Cortex of kidney (tissue), 1 donor: ENCODE measurements at places on chromosomes 6 and 20.

DNA sequence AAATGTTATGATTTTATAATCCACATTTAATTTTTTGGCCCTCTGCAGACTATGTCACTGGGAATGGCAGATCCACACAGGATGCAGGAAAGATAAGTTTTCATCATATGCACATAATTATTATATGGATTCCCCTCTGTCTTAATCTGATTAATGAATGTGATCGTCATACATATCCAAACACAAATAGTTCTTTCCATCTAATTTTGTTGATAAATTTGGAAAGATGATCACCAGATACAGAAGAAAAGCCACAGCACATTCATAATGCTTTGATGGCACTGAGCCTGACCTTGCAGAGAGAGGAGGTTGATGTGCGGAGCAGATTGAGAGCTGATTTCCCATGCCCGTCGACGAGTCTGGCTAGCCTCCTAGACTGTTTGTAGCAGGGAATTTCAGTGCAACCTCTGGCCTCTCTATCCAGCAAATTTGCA, 471.5 kb downstream of the EPM2A start:
- no peak for DNase-seq

DNA sequence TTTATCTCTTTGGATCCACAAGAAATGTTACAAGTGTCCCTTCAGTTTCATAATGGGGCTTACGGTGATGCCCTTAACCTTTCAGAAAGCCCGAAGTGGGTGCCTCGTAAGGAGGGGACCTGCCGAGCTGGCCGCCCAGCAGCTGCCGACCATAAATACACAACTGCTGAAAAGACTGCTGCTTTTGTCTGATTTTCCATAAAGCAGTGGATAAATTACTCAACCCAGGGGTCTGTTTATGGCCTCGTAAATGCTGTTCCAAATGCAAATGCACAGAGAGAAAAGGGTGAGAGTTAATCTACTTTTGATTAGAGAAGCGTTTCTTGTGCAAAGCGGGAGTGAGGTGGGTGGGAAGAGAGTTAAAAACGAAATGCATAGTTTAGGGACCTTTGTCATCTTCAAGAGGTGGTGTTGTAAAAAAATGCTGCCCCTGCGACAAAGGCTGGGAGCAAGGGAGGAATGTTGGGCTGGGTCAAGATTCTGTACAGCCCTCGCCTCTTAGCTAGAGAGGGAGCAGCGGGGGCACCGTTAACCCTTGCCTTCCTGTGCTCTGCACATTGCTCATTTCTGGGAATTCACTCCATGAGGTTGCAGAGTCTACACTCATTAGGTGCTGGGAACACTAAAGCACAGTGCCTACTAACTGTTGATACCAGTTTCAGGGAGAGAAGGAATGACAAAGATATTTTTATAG, 112.0 kb upstream of the MTHFD1L start:
- no peak for DNase-seq

DNA sequence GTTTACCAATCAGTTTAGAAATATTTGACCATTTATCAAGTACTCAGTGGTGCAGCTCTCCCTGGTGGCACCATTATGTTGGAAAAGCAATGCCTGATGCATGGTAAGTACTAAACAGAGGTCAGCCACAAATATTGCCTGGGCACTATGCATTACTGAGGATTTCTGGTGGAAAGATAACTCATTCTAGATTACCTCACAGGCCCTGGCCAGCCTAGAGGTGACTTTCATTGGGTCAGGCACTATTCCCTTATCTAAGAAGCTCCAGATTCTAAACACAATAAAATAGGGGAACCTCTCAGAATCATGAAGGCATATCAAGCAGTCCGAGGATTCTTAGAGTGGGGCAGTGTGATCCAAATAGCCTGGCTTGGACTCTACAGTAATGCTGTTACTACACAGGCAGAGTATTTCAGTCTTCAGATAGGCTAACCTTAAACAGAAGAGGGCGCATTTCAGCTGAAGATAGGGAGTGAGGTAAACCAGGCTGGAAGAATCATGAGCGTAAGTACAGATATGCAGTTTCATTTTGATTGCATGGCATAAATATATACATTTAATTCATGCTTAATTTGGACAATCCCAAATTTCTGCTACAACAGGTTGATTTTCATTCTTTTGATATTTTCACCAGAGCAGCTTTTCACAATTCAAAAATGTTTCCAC, 12.1 kb downstream of the LGSN start:
- DNase-seq: no peak

DNA sequence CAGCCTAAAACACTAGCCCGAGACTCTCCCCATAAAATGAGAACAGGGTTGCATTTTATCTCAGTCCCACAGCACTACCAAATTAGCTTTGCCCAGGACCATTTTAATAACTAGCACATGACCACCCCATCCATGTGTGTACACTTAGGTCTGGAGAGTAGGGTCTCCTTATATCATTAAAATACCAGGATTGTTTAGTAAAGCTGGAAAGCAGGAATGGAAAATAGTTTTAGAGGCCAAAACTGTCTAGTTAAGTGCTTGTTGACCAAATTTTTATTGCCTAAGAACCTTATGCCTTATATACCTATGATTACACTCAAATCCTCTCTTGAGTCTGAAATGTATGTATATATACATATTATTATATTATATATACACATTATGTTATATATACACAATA, 608.4 kb downstream of the HDGFL1 start:
- DNase-seq: no peak

GRCh38 chr6:41359617-41360313, 24.4 kb downstream of the NCR2 start:
- no peak for DNase-seq
